ENCODE measurements at places on chromosomes 4 and X. TPM values are rescaled to one million over a fixed set of nuclear protein-coding genes. Genes with fewer than 3 reads are reported as not detected.
A peak's percentile ranks its signal among the peaks of the same experiment; 100 is the strongest.

Gene RHOXF2B
- not detected for total RNA-seq

GRCh38 chr4:23999714-24000469 is 110.0 kb upstream of the PPARGC1A start:
- DNase-seq: no peak

DNA sequence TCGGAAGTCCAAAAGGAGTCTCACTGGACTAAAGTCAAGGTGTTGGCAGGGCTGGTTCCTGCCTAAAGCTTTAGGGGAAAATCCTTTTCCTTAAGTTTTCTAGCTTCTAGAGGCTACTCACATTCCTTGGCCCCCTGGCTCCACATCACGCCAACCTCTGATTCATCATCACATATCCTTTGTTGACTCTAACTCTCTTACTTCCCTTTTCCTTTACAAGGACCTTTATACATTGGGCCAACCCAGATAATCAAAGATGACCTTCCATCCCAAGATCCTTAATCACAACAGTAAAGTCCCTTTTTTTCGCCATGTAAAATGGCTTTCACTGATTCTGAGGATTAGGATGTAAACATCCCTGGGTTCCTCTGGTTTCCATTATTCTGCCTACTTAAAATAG is 146.4 kb upstream of the DCAF8L1 start:
- DNase-seq: no peak

GRCh38 chr4:145538596-145538995 is 56.9 kb downstream of the SMAD1 start:
- DNase-seq: no peak

DNA sequence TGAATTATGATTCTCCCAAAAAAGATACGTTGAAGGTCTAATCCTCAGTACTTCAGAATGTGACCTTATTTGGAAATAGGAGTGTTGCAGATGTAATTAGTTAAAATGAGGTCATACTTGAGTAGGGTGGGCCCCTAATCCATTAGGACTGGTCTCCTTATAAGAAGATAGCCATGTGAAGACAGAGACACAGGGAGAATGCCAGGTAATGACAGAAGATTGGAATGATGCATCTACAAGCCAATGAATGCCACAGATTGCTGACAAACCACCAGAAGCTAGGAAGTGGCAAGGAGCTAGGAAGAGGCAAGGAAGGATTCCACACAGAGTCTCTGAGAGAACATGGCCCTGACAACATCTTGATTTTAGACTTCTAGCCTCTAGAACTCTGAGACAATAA is 7.4 kb upstream of the RPS6KA3 start:
- DNase-seq: no peak

Gene NKX6-1
- 0.07 TPM for total RNA-seq

Gene CXCL3
- 3.6 TPM for total RNA-seq

Gene PSAPL1
- total RNA-seq: not detected

- DNase-seq: no peak
Observed at GRCh38 chr4:11338956-11339782, 89.5 kb downstream of the HS3ST1 start.

GRCh38 chr4:83224502-83225197 is 59.9 kb downstream of the COQ2 start:
- no peak for DNase-seq

DNA sequence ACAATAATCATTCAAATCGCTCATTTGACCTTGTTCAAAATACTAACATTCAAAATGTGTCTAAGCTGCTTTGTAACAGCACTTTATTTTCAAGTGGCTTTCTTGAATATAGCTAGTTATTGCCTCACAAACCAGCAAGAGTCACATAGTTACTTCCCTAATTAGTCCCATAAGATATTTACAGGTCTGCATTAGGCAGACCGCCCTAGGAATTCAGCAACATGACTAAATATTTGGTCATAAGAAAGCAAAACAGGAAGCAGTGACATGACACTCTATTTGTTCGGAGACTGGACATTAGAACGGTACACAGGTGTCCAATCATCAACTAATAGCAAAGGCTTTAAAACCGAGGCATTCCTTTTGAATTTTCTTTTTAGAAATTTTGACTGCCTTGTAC is 262.0 kb downstream of the COL25A1 start:
- DNase-seq: no peak

Gene LRCH2
- total RNA-seq: 8.6 TPM

Gene HERC5
- 23.0 TPM for total RNA-seq

DNA sequence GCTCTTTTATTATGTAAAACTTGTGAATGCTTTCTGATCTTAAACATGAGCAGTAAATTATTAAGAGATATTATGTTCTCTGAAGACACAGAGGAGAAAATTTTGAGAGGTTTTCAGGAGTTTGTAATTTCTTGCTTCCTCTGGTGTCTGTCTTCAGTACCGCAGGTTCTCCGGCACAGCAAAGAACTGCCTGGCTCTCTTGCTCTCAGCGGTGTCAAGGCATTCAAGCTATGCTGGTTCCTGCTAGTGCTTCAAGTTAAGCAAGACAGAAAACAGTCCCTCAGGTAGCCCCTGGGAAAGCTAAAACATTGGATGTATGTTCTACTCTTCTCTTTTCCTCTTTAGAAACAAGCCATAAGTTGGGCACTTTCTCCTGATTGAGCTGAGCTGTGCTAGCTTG is 120.2 kb upstream of the CENPE start:
- peak; percentile 50 for DNase-seq

Gene LAGE3
- total RNA-seq: 60.3 TPM

DNA sequence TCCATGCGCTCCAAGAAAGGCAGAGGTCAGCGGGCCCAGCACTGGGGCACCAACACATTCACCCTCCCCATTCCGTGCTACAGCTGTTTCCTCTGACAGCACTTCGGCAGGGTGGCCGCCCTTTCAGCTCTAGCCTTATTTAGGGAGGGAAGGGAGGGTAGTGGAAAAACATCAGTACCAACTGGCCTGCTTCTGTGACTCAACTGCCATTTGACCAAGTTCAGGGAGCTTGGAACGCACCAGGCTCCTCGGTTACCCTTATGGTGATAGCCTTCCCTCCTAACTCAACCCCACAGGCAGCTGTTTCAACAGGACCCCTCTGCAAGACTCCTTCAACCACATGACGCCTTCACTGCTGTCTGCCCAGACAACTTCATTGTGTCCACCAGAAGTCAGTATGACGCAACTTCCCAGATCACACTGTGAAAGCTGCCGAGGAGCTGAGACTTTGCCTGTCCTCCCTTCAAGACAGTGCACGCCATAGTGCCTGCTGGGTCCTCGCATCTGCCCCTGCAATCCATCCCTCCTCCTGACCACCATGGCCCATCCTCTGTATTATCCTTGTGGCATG is 132.2 kb downstream of the AFAP1 start:
- no peak for DNase-seq

DNA sequence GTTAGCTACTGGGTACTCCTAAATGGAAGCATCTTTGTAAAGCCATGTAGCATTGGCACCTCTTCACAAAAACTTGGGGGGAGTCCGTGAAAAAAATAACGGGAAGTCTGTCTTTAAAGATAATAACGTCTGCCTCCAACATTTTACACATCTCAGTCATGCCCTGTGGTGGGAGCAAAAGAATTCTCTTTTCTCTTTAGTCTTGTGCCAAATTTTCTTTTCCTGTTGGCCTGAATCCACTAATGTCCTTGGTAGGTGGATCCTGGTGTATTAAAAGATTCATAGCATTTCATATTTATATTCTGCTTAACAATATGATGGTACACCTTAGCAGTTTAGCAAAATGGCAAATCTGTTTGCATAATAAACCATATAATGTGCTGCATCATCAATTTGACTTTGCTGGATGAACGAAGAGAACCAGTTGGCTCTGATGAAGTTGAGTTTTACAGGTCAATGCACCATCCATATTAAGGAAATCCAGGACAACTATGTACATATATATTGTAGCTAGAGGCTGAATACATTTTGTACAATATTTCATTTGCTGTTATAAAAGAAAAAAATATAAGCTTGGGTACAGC is 746.4 kb upstream of the MAGEB2 start:
- no peak for DNase-seq

Gene HSFX2
- not detected for total RNA-seq

Gene IL1RAPL2
- total RNA-seq: 0.78 TPM

DNA sequence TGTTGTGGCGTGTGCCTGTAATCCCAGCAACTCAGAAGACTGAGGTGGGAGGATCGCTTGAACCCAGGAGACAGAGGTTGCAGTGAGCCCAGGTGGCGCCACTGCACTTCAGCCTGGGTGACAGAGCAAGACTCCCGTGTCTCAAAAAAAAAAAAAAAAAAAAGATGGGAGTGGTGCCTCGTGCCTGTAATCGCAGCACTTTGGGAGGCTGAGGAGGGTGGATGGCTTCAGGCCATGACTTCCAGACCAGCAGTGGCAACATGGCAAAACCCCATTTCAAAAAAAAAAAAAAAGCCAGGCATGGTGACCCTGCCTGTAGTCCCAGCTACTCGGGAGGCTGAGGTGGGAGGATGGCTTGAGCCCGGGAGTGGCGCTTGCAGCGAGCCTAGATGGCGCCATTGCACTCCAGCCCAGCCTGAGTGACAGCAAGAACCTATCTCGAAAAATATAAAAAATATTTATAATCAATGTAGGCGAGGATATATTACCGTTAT is 27.0 kb downstream of the EIF2S3 start:
- DNase-seq: peak; percentile 57

GRCh38 chrX:39253551-39253950 is 452.3 kb downstream of the MID1IP1 start:
- no peak for DNase-seq

GRCh38 chr4:183766140-183766539 is 107.0 kb downstream of the TRAPPC11 start:
- no peak for DNase-seq

DNA sequence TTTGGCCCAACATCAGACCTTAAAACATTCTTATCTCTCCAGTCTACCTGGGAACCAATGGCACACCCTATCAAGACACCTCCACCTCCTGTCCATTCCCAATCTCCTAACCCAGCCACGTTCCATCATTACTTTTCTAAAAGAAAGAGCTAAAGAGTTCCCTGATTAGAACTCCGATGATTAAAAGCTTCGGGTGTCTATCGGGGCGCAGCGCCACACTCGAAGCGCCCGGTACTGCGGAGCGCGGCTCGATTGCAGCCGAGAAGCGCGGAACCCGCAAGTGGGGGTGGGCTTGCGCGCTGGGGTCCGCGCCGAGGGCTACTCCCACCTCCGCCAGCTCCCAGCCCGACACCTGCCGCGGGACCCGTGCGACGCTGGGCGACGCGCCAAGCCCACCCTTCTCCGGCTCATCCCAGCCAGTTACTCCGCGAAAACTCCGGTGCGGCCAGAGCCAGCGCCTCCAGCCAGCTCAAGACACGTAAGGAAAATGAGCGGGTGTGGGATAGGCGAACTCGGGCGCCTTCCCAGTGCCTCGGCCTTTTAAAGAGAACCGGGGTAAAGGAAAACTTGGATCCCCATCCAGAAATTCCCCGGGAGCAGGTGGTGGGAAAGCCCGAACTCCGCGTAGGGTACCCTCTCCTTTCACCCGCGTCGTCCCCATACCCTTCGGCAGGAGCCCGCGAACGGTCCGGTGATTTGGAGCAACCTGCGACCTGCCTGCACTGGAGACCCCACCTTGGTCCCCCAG is 593 bp downstream of the NPY1R start:
- DNase-seq: peak; percentile 68

GRCh38 chr4:156948738-156949137 is 22.9 kb downstream of the PDGFC start:
- DNase-seq: no peak

Gene IL1RAPL1
- 0.23 TPM for total RNA-seq

- DNase-seq: peak; percentile 62
Observed at GRCh38 chr4:102500696-102501446, at the start of gene NFKB1. Gene NFKB1, plus strand, starts transcription at chr4:102501359. Its CDS starts 24,160 bp downstream, at chr4:102525519.

- DNase-seq: no peak
Observed at GRCh38 chr4:172698256-172698655, 470.4 kb upstream of the GALNT7 start.

DNA sequence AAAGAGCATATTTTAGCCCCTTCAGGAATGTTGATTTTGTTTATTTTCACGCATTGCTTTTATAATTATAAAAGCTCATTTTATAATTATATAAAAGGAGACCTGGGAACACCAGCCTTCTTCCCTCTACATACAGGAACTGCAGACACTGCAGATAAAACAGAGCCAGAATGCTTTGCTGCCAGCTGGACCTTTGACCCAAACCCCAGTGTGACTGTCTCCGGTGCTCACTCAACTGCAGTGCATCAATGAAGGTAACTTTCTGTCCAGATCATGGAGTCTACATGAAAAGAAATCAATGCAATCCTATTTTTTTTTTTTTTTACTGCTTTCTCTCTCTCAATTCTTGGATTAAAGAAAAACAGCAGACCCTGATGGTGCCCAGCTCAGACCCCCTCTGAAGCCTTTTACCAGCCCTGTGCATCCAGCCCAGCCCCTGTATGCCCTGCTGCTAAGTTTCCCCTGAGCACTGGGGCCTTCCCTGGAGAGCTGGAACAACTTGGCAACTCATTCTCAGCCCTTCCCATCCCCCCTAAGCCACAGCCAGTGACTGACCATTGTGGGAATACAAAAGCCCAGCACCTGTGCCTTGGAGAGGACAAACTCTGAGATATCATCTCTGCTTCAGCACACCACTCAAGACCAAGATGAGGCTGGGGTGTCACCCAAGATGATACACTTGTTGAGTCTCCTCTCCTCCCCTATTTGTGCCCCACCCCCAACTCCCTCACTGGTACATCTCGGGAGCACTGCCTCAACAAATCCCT is 182.1 kb downstream of the EVC2 start:
- DNase-seq: no peak

DNA sequence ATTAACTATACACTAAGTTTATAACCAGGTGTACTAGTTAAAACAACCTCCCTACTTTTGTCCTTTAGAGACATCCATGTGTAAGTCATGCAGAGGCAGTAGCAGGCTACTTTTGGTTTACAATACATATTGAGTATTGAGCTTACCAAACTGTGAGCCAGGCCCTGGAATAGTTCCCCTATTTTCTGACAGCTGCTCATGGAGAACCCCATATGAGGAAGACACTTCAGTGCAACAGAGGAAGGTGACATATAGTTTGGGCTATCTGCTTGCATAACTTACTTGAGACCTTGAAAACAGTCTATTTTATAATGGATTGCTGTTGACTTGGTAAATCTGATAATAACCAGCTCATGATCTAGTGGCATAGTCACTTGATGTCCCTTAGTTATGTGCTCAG is 190.5 kb downstream of the SH3BGRL start:
- DNase-seq: no peak

Gene PPP1R2C
- not detected for total RNA-seq

Gene HTN1
- total RNA-seq: not detected

DNA sequence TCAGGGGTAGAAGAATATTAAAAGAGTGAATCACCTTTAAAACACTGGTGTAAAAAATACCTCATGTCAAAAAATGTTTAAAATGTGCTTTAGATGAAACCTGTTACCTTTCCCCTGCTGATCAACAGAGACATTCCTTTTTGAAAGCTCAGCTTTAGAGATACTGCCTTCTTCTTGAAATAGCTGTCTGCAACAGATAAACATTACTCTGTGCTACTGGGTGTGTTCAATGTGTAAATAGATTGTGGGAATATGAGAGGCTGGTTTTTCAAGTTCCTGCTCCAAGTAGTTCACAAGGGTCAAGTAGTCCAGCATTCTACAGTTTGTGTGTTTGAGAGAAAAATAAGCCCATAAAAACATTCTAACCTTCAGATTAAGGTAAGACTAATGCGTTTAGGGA is at the start of gene SYTL5:
TSS of gene SYTL5 (plus strand) at position 263 of the 400 bp plus-strand sequence. CDS start 27,337 bp downstream, outside the sequence.
- no peak for DNase-seq
